DMS 273 treated with DMSO at 0.1 percent for 48 hours (cell line): ENCODE measurements at places on chromosomes 11 and 22.

DNA sequence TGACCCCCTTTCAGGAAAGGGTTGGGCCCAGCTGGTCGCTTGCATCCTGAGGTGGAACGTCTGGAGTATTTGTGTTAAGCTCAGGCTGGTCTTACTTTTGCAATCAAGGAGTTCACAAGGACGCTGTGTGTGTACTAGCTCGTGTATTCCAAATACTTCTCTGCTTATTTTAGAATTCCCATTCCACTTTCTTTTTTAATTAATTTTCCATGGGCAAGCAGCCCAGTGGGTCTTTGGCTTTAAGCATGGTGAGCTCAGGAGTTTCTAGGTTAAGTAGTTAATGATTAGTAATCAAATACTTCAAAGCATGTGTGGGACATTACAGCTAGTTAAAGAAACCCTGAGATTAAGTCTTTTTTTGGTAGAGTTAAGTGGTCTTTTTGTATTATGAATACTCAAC lies 68.6 kb downstream of the CSNK2A3 start:
- DNase-seq, result no peak

GRCh38 chr22:36540867-36541642 lies 12.1 kb upstream of the EIF3D start:
- no peak for DNase-seq

- no peak for DNase-seq
These were observed 38.8 kb upstream of the MICAL2 start for GRCh38 chr11:12071574-12071973.

DNA sequence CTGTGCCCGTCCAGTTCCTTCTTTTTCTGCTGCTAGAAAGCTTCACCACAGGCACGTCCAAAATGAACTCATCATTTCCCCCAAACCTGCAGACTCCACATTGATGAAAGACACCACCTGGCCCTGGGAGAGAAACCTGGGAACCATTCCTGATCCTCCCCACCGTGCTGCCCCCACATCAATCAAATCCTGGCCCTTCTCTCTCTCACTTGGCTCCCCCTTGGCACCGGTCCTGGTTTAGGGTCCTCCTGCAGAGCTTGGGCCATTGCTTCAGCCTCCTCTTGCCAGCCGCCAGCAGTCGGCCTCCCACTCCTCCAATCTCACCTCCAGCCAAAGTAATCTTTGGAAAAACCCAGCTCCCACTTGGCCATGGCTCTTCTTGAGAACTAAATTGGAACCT lies 38.5 kb downstream of the RIBC2 start:
- no peak for DNase-seq

DNA sequence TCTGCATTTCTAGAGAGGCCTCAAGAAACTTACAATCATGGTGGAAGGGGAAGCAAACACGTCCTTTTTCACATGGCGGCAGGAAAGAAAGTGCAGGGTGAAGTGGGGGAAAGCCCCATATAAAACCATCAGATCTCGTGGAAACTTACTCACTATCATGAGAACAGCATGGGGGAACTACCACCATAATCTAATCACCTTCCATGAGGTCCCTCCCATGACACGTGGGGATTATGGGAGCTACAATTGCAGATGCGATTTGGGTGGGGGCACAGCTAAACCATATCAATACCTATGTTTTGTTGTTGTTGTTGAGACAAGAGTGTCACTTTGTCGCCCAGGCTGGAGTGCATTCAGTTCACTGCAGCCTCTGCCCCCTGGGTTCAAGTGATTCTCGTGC lies 29.9 kb downstream of the SFI1 start:
- DNase-seq, result no peak

DNA sequence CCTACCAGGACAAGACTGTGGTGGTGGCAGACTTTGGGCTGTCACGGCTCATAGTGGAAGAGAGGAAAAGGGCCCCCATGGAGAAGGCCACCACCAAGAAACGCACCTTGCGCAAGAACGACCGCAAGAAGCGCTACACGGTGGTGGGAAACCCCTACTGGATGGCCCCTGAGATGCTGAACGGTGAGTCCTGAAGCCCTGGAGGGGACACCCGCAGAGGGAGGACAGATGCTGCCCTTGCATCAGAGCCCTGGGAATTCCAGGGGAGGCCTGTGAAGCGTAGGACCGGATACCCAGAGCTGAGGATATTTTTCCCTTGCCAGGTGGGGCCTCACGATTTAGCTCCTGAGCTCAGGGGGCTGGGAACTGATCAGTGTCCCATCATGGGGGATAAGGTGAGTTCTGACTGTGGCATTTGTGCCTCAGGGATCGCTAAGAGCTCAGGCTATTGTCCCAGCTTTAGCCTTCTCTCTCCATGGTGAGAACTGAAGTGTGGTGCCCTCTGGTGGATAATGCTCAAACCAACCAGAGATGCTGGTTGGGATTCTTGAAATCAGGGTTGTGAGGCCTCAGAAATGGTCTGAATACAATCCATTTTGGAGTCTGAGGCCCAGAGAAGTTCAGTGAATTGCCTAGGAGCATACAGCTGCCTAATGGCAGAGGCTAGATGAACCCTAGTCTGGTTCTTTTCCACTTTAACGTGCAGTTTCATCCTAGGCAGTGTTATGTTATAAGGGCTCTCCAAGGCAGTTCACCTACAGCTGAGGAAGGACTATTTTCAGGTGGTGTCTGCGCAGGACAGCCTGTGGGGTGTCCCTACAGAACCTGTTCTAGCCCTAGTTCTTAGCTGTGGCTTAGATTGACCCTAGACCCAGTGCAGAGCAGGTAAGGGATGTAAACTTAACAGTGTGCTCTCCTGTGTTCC lies 19.5 kb downstream of the PIK3IP1 start:
- DNase-seq, result no peak

- no peak for DNase-seq
These were observed 114.1 kb downstream of the FAR1 start for GRCh38 chr11:13782390-13783075.

- no peak for DNase-seq
These were observed 802.0 kb downstream of the DLG2 start for GRCh38 chr11:84825106-84825660.

- DNase-seq, result no peak
These were observed 2.5 kb downstream of the AMOTL1 start for GRCh38 chr11:94770563-94771120.
